Pancreas (tissue), 10 donors: ENCODE measurements at places on chromosomes 12 and 14. TPM values are rescaled to one million over a fixed set of nuclear protein-coding genes. Genes with fewer than 3 reads are reported as not detected.

DNA sequence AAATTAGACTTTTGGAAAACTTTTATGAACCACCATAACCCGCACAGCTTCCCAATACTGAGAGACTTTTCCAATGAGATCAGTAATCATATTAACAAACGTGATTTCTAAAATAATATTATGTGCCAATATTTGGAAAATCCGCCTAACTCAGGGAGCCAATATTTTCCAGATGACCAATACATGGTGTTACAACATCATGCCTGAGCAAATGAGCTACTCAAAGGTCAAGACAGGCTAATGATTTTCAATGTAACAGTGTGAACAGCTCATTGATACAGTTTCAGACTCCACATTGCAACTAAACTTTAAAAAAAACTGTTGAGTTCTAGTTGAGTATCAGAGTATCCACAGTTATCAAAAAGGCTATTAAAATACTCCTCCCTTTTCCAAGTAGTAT lies 46.8 kb downstream of the RNF34 start:
- H3K4me1 ChIP-seq: no peaks in the 10 kb centered on the region
- no peak for DNase-seq
- H3K36me3 ChIP-seq: no peaks in the 10 kb centered on the region
- no peak overlapping the region for H3K27ac ChIP-seq

DNA sequence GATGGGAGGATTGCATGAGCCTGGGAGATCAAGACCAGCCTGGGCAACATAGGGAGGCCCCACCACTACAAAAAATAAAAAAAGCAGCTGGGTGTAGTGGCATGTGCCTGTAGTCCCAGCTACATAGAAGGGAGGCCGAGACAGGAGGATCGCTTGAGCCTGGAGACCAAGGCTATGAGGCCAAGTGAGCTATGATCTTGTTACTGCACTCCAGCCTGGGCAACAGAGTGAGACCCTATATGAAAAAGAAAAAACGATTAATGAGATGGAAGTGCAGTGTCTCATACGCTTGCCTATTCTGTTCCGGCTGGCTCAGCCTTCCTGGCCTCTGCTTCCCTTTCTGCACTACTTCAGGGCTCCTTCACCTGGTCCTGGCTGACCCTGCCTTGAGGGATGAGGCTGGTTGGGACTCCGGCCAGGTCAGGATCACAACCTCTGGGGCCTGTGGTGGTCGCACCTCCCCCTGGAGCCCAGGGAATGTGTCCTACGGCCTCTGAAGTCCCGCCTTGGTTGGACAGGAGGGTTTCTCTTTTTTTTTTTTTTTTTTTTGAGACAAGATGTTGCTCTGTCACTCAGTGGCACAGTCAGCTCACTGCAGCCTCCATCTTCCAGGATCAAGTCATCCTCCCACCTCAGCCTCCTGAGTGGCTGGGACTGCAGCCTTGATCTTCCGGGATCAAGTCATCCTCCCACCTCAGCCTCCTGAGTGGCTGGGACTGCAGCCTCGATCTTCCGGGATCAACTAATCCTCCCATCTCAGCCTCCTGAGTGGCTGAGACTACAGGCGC lies 10.7 kb downstream of the TEDC1 start:
- H3K4me3 ChIP-seq: no peak overlapping the region
- no peaks in the 10 kb centered on the region for H3K36me3 ChIP-seq
- H3K27ac ChIP-seq: no peak overlapping the region
- no peak for DNase-seq
- H3K4me1 ChIP-seq: no peaks in the 10 kb centered on the region

DNA sequence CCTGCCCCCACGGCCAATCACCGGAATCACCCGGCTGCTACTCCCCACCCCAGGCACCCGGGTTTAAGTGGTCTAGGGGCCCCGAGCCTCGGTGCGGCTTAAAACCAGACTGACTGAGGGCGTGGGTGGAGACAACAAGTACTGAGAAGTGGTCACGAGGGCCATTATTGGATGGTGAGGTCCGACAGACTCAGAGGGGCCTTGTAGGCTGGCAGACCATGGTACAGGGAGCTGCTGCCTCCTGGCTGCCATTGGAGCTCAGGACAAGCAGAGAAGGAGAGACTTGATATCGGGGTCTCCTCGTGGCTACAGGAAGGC lies 54.1 kb downstream of the FBRSL1 start:
- H3K36me3 ChIP-seq: peaks cover 7% of the 10 kb centered on the region
- no peak for DNase-seq
- no peaks in the 10 kb centered on the region for H3K4me1 ChIP-seq
- H3K4me3 ChIP-seq: no peak overlapping the region

The CCDC177 gene
- total RNA-seq: not detected

The GLT1D1 gene
- total RNA-seq: 0.29 TPM

The GPR68 gene
- total RNA-seq: 0.20 TPM

The TMEM121 gene
- total RNA-seq: 3.3 TPM
